NCI-H2171 (cell line): ENCODE measurements at places on chromosomes 2 and 18.

DNA sequence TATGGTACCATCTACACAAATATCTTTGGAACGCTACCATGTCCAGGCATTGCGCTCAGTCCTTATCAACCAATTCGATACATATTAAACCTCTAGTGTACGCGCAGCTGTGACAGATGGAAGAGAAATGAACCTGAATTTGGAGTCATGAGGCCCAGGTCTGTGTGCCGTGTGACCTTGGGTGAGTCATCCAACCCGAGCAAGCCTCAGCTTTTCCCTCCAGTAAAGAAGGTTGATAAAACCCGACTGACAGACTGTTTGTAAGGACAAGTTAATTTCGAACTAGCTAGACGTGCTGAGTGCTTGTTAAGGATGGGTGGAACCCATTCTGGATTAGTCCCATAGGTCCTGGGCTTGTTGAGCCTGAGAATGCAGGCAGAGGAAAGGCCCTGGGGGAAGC lies 28.2 kb downstream of the GREB1 start:
- no peak for DNase-seq

GRCh38 chr2:45759310-45759851 lies 107.9 kb downstream of the PRKCE start:
- peak; percentile 69 for DNase-seq

DNA sequence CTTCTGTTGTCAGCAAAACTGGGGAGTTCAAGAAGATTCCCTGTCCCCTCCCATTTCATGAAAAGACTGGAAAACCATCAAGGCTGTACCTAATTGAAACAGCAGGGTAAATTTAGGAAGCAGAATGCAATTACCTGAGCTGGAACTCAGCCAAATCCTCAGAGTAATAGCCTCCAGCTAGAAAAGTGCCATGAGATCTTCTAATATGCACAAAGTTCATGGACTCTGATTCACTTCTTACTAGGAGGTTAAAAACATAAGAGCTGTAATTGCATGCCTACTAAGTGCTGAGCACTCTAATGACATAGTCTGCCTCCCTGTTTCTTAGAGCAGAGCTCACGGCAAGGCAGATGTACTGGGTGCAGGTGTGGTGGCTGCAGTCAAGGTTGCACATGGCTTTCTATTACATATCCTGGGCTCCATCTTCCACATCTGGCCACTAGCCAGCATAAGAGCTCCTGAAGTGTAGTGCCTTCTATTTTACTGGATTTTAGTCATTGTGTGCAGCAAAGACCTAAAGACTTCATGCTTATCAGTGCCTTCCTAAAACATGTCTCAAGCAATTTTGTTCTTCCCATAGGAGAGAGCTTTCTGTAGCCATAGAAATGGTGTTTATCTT lies 341.7 kb downstream of the PTPRM start:
- DNase-seq: peak; percentile 70

DNA sequence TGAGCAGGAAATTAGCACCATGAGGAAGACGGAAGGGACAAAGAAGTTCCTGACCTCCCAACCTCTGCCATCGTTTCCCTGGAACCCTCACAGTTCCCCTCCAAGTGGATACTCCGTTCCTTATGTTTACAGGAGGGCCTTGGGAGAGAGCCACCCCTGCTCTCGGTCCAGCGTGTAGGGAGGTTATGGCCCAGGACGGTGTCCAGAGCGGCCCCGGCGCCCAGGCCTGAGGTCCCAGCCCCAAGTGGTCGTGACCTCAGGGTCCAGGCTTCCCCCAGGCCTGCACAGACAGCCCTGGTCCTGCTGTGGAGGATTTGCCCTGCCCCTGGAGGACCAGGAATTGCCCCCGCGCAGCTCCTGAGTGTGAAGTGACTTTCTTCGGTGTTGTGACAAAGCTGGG lies 61.8 kb upstream of the RBM44 start:
- DNase-seq: no peak
